Kidney (tissue), 22 donors: ENCODE measurements at places on chromosomes 11 and 22.

- no peak for DNase-seq
Measured at GRCh38 chr22:22953791-22954190, 66.2 kb downstream of the IGLL5 start.

- no peak for DNase-seq
Measured at GRCh38 chr11:130156108-130157022, 3.2 kb upstream of the ST14 start.

DNA sequence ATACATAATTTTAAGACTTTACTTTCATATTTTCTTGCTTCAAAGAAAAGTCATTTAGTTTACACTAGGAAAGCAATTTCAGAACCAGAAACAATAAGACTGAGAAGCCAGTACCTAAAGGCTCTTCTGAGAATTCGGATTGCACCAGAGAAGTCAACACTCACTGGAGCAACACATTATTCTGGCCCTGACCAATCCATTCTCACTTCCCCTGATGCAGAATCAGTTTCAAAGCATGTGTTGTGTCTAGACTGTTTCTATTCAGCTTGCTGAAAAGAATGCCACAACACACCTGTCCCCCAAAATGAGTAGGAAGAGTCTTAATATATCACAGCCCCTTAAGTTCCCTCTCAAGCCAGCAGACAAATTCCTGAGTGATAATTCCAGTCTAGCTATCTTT lies 1074.3 kb upstream of the TENM4 start:
- no peak for DNase-seq

GRCh38 chr11:82969811-82970210 lies 68.3 kb downstream of the DDIAS start:
- no peak for DNase-seq

GRCh38 chr22:34851918-34852662 lies 213.9 kb upstream of the ISX start:
- no peak for DNase-seq

GRCh38 chr11:132430429-132431062 lies 1060.1 kb downstream of the NTM start:
- peak; percentile 89 for DNase-seq
